DMS53 (cell line): ENCODE measurements at places on chromosomes 7 and 10.

DNA sequence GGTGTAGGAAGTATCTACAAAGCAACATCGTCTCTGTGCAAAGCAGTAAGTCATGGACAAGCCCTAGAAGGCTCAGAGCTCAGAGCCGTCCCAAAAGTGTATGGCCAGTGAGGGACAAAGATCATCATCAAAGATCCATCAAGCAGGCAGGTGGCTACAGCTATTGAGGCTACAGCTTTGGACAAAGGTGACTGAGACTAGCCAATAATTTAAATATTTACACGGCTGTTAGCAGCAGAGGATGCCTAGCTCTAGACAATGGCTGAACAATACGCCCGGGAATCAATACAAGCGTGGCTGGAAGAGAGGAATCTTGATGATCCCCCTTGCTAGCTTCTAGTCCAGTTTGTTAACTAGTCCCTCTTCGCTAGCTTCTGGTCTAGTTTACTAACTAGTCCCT, 17.9 kb downstream of the NMT2 start:
- peak; percentile 21 for DNase-seq

DNA sequence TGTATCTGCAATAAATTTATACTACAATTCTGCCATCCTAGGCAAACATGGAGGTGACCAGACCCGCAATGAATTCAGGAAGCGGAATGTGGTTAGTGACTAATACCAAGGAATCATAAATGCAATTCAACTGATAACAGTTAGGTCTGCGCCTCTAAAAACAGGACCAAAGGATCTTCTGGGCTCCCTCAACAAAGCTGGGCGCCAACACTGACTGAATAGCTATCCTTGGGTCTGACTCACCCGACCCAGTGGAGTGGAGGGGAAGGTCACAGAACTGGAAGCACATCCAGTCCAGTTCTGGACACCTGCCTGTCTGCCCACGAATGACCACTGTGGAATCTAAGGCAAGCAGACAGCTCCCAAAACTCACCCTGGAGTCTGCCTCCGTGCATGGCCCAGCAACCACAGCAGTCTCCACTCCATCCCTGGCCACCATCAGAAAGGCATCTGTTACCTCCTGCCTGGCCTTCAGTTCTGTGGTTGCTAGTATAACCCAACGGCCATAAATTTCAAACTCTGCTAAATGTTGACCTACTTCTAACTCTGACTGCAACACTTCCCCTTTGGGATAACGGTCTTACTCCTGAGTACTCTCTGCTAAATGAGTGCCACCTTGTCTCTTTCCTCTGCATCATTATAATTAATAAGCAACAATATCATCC, 43.0 kb upstream of the DLX6 start:
- no peak for DNase-seq

DNA sequence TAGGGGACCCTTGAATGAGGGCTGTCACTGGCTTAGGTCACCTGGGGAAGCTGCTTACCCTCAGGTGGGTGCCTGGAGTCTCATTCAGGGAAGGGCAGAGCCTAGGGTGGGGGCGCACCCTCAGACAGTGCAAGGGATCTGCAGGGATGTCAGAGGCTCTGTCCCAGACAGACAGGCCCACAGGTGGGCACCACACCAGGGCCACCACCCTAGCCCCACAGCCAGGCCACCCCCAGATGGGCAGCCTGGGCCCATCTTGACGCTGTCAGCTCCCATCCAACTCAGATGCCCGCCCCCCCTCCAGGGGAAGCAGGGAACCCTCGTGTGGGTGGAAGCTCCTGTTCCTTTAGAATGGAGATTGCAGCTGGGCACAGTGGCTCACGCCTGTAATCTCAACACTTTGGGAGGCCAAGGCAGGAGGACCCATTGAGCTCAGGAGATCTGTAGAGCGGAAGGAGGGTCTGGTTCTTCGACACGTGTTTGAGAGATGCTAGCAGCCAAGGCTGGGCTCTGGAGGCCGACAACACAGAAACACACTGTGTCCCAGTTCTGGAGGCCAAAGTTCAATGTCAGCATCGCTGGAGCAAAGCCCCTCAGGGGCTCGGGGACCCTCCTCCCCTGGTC, 58.5 kb upstream of the DNAJB6 start:
- DNase-seq: no peak

DNA sequence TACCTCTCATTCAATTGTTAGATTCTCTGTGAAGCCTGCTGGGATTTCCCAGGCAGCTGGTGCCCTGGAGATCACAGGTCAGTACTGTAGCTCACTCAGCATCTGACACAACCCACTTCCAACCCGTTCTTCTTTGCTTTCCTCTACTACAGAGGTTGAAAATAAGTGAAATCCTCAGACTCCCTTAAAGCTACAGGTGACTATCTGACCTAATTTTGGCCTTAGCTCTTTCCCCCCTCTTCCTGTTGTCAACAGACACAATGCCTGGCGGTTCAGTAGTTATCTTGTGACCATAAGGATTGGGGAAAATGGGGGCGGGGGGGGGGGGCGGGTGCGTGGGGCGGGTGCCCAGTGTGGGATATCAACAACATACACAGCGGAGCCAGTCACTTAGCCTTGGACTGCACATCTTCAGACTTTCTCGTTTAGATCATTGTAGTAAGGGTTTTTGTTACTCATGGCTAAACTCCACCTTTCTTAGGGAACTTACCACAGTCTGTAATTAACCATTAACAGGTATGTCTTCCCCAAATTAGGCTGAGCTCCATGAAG, 37.8 kb downstream of the MTPN start:
- no peak for DNase-seq
